ENCODE measurements at places on chromosomes 4 and X.

- DNase-seq, result no peak
These were observed 653 bp downstream of the HHIP start for GRCh38 chr4:144646523-144647094.

GRCh38 chrX:646228-646495 is 15.6 kb downstream of the SHOX start:
- DNase-seq, result no peak

DNA sequence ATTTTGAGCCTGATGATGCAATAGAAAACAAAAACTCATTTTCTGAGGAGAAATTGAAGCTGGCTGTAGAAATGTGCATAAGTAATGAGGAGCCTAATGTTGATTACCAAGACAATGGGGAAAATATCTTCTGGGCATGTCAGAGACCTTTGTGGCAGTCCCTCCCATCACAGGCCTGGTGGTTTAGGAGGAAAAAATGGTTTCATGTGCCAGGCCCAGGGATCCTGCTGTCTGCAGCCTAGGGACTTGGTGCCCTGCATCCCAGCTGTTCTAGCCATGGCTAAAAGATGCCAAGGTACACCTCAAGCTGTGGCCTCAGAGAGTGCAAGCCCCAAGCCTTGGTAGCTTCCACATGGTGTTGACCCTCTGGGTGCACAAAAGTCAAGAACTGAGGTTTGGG is 128.7 kb upstream of the ARHGEF9 start:
- DNase-seq, result no peak

- no peak for DNase-seq
These were observed 243.9 kb downstream of the UNC5C start for GRCh38 chr4:95304898-95305297.

DNA sequence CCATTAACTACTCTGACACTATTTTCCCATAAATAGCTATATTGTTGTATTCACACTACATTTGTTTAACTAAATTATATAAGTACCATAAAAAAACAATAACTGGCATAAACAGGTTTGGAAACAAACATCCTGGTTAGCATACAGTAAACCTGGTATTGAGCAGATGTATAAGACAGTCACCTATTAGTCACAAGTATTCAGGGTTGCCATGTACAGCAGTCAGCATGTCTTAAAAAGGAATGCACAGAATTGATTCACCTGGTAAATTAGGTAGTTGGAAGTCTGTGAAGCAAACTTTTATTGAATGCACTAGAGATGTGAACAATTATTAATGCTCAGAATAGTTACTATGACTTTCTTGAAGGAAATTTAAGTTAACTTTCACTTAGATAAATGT is 137.9 kb downstream of the FAM13A start:
- DNase-seq, result no peak

DNA sequence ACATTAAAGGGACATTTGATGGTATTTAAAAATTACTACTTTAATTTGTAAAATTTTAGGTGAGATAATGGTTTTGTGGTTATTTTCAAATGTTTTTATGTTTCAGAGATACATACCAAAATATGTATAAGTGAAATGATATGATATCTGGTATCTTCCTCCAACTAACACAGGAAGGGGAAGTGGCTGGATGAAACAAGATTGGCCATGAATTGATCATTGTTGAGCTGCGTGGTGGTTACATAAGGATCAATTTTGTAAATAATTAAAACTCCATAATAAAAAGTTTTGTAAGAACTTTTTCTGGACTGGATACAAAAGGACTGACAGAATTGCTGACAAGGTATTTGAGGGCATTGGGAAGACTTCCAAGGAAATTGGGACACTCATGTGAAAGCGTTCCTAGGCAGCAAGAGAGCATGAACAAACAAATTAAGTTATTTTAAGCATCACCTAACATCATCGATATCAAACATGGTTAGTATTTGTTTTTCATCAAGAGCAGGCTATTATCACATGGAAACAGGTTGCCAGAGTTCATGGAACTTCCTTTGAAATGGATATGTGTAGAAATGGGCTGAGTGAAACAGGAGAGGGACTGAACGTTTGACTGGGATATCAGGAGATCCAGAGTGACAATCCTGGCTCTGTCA is 4.4 kb upstream of the PGM2 start:
- no peak for DNase-seq

- DNase-seq, result no peak
These were observed 17.3 kb downstream of the F8 start for GRCh38 chrX:155005190-155005589.

DNA sequence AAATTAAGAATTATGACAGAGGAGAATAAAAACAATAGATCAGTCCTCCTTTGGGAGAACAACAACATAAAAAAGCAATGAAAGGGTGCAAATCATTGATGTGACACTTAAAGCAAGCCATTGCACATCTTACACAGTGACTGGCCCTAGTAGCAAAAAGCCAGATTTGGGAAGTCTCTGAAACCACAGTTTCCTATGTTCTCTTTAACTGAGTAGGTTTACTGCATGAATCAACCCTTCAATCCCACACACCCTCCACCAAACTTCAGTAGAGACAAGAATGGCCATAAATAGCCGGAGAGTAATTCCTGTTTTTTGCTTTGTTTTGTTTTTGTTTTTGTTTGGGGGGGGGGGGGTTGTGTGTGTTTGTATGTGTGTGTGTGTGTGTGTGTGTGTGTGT is 180.8 kb downstream of the VEGFC start:
- DNase-seq, result no peak

DNA sequence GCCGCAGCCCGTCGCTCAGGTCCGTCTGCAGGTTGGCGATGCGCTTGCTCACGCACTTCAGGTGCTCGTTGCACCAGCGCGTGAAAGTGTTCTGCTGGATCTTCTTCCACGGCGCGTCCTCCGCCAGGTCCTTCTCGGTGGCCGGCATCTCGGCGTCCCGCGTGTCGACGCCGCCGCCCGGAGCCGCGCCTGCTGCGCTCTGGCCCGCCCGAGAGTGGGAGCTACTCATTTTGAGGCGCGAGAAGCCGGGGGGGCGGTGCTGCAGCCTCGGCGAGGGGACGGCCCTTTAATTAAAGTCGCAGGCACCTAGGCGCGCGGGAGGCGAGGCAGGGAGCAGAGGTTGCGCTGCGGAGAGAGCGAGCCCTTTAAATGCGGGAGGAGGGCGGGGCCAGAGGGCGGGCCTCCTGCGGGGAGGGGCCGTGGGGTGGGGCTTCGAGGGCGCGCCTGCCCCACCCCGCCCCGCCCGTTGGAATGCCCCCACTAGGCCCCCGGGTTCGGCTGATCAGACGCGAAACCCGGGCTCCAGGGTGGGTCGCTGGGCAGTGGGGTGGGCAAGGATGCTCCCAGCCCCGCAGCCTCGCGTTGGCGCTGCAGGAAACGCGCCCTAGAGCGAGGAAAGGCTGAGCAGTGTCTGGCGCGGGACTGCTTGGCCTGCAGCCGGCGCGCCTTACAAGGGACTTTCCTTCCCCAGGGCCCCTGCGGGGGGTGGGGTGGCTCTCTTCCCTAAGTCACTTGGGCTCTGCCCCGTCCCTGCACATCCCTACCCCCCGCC is 3.2 kb downstream of the FLNA start:
- DNase-seq, result peak; percentile 86

DNA sequence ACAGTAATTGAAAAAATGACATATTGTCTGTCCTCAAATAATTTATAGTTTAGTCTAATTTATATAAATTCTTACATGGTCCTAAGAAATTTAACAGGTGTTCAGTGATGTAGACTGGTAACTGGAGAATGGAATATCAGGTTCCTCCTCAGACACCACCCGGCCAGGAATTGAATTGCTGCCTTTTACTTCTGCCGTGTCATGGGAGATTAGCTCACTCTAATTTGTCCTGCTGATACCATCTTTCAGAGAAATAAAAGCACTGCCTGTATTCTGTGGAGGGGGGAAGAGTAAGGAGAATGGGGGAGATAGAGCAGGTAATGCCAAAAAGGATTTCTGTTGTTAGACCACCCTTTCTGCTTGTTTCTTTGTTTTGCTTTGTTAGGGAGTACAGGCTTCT is 125.2 kb upstream of the KLHL4 start:
- no peak for DNase-seq

DNA sequence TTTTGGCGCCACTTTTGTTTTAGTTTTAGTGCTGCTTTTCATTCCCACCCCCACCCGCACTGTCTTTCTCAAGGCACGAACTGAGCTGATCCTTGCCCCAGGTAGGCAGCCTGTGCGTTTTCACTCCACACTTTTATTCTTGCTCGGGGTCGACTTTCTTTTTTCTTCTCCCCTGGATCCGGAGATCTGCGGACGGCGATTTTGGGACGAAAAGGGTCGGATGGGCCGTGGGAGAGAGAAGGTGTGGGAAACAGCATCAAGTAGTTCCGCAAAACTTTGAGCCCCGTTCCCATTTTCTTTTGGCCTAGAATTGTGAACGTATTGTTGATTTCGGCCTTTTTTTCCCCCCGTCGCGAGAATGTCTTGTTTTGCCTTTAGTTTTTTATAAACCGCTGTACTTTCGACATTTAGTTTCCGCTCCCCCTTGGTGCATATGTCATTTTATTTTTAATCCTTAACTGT is 531 bp downstream of the STAG2 start:
- DNase-seq, result no peak

- DNase-seq, result no peak
These were observed 42.9 kb downstream of the DCTD start for GRCh38 chr4:182874304-182874751.

GRCh38 chrX:123884809-123885408 is 25.1 kb downstream of the XIAP start:
- DNase-seq, result no peak

- DNase-seq, result no peak
These were observed 14.3 kb upstream of the C4orf50 start for GRCh38 chr4:6032249-6033244.

DNA sequence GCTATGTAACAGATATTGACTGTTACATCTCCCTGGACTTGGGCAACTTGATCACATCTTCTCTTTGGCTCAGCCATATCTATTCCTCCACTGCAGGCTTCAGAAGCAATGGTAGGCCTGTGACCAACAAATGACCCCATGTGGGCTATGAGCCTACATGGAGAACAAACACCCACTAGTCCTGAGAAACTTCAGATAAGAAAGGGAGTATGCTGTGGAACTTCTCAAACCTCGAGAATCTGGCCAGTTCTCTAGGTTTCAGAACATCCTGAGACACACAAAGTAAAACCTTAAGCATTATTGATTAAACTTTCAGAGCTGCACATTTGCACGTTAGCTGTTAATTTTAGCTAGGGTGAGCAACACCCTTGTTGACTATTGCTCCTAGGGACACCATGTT is 16.3 kb downstream of the RBMX2 start:
- DNase-seq, result no peak

DNA sequence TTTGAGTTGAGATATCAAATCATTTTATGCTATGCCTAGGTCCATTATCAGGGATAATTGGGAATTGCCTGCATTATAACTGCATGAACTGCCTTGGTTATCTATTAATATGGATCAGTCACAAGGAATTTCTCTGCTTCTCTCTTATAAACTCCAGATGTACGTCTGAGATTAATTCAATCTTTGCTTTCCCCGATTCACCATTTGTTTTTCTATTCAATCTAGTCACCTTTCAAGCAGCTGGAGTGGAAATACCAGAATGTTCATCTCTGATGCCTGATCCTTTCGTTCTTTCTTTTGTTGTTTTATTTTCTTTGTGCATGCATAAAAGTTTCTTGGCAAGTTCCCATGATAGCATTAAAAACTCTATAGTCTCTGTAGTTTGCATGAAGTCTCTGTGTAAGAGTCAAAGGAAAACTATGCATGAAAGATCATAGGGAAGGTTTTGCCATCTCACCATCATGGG is 22.6 kb downstream of the SYNPO2 start:
- DNase-seq, result no peak

DNA sequence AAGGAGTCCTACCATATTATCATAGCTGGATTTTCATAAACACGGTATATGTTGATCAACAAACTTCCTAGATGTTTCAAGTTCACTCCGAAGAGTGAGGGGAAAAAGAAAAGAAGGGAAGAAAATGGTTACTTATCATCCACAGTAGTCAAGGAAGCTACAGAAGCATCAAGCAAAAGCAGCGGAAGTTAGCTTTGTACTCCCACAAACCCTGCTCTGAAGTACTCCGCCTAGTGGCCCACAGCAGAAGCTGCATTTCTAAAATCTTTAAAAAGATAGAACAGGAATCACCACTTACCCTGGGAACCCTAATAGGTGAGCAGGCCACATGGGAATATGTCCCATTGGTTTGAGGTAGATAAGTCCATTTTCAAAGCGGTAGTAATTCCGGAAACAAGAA is 28.5 kb upstream of the FRG1 start:
- no peak for DNase-seq

DNA sequence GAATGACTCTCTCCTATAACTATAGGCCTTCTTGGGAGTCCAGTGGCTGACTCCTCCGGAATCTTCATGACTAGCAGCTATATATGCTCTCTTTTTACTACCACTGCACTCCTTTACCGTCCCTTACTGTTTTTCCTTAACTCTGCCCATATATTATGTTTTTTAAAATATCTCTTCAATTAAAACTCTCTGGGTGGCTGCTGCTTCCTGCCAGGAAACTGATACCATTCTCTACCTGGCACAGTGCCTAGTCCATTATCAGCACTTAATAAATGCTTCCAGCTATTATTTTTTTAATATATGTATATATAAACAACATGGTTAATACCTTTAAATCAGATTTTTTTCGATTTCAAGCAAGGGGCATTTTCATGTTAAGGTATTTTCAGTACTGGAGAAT is 136.6 kb upstream of the FAM47B start:
- DNase-seq, result no peak
